ENCODE measurements at places on chromosomes 12 and 14.

DNA sequence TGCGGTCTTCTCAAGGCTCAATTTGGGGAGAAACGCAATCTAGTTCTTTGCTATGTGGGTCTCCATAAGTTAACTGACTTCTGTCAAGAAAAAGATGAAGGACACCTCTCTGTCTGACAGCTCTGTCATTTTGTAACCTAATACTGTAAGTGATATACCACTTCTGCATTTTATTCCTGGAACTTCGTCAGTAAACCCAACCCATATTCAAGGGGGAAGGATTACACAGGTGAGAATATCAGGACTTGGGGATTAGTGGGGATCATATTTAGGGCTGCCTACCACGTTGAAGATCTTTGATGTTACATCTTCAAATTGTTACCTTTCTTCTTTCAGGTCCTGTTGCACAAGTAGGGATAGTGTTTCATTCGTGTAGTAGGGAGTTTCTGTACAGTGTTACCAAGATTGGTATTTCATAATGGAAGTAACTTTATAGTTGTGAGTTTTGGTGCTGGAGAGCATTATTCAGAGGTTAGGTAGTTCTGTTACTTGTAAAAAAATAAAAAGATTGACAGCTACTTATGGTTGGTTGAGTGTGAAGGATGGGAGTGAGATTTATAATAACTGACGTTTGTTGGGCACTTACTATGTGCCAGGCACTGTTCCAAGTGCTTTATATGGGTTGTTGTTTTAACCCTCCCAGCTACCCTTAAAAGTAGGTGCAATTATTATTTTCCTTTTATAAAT lies 1.6 kb downstream of the TMEM260 start:
- no peaks in the 10 kb centered on the region for H3K27me3 ChIP-seq
- peaks cover 17% of the 10 kb centered on the region for H3K4me1 ChIP-seq
- H3K36me3 ChIP-seq = peaks cover 4% of the 10 kb centered on the region
- peak overlapping the region; percentile 89 for H3K4me3 ChIP-seq
- no peak for DNase-seq

GRCh38 chr12:468671-469389 lies 9.1 kb downstream of the B4GALNT3 start:
- no peak overlapping the region for H3K27ac ChIP-seq
- no peaks in the 10 kb centered on the region for H3K36me3 ChIP-seq
- DNase-seq = no peak
- peaks cover 35% of the 10 kb centered on the region for H3K27me3 ChIP-seq
- H3K4me1 ChIP-seq = peaks cover 2% of the 10 kb centered on the region

- no peak overlapping the region for H3K27ac ChIP-seq
- H3K4me1 ChIP-seq = peaks cover 23% of the 10 kb centered on the region
- H3K36me3 ChIP-seq = no peaks in the 10 kb centered on the region
- DNase-seq = no peak
- no peaks in the 10 kb centered on the region for H3K27me3 ChIP-seq
Observed at GRCh38 chr14:22231018-22231417, 358.0 kb downstream of the DAD1 start.

DNA sequence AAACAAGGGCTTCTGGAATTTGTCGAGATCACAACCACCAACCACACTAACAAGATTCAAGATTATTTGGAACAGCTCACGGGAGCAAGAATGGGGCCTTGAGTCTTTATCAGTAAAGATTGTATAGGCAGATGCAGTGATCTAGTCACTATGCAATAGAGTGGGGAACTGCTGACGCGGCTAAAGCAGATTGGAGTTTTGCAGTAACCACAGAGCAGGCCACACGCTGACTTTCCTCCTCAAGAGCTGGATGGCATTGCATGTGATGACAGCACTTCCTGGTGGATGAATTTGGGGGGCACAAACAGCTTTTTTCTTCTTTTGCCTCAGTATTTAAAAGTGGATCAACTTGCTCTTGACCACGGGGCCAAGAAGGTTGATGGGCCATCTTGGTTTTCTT lies 46.0 kb downstream of the KCNK13 start:
- no peaks in the 10 kb centered on the region for H3K36me3 ChIP-seq
- H3K4me3 ChIP-seq = no peak overlapping the region
- H3K27me3 ChIP-seq = peaks cover 3% of the 10 kb centered on the region
- no peak overlapping the region for H3K27ac ChIP-seq
- H3K4me1 ChIP-seq = no peaks in the 10 kb centered on the region
- no peak for DNase-seq

GRCh38 chr14:102986810-102987579 lies 64.5 kb downstream of the AMN start:
- DNase-seq = no peak
- H3K4me1 ChIP-seq = peaks cover 8% of the 10 kb centered on the region
- H3K27me3 ChIP-seq = no peaks in the 10 kb centered on the region

- peaks cover 38% of the 10 kb centered on the region for H3K4me1 ChIP-seq
- H3K4me3 ChIP-seq = peak overlapping the region; percentile 91
- H3K36me3 ChIP-seq = peaks cover 8% of the 10 kb centered on the region
Observed at GRCh38 chr14:73491256-73492042, 716 bp downstream of the RIOX1 start.

- H3K27me3 ChIP-seq = no peaks in the 10 kb centered on the region
- H3K27ac ChIP-seq = no peak overlapping the region
- no peaks in the 10 kb centered on the region for H3K36me3 ChIP-seq
- no peaks in the 10 kb centered on the region for H3K4me1 ChIP-seq
- H3K4me3 ChIP-seq = no peak overlapping the region
- DNase-seq = no peak
Observed at GRCh38 chr12:73266206-73266605, 994.0 kb downstream of the TRHDE start.

DNA sequence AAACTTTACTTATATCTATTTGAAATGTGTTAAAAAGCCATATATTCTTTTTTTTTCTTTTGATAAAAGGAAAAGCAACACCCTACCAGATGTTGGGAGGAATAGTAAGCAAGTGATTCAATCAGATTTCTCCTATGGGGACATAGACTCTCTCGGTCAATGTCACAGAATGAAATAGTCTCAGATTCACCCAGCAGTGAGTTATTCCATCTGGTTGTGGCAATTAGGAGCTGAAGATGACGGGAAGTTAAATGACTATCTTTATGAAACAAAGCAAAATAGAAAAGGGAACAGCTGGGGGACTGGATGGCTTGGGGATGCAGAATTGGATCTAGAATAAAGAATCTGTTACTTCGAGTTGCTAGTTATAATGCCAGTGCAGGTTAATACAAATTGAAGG lies 857.0 kb downstream of the NRXN3 start:
- no peak overlapping the region for H3K27ac ChIP-seq
- no peaks in the 10 kb centered on the region for H3K36me3 ChIP-seq
- no peaks in the 10 kb centered on the region for H3K4me1 ChIP-seq
- peaks cover 16% of the 10 kb centered on the region for H3K27me3 ChIP-seq

GRCh38 chr12:24045816-24046257 lies 96.4 kb upstream of the SOX5 start:
- no peaks in the 10 kb centered on the region for H3K27me3 ChIP-seq
- peak overlapping the region; percentile 48 for H3K4me3 ChIP-seq
- H3K4me1 ChIP-seq = peaks cover 41% of the 10 kb centered on the region
- peak; percentile 83 for DNase-seq
- H3K36me3 ChIP-seq = no peaks in the 10 kb centered on the region

GRCh38 chr14:96056509-96057422 lies 17.6 kb downstream of the C14orf132 start:
- H3K27ac ChIP-seq = no peak overlapping the region
- no peaks in the 10 kb centered on the region for H3K27me3 ChIP-seq
- H3K4me3 ChIP-seq = no peak overlapping the region
- H3K36me3 ChIP-seq = peaks cover 14% of the 10 kb centered on the region
- peaks cover 38% of the 10 kb centered on the region for H3K4me1 ChIP-seq

- H3K4me3 ChIP-seq = peak overlapping the region; percentile 65
- no peak for DNase-seq
- peaks cover 2% of the 10 kb centered on the region for H3K36me3 ChIP-seq
Observed at GRCh38 chr14:64878837-64879634, 671 bp downstream of the SPTB start.

GRCh38 chr14:77197988-77198387 lies 16.4 kb downstream of the TMEM63C start:
- H3K4me1 ChIP-seq = no peaks in the 10 kb centered on the region
- peaks cover 20% of the 10 kb centered on the region for H3K27me3 ChIP-seq
- no peak for DNase-seq
- no peaks in the 10 kb centered on the region for H3K36me3 ChIP-seq
- no peak overlapping the region for H3K27ac ChIP-seq
- no peak overlapping the region for H3K4me3 ChIP-seq

DNA sequence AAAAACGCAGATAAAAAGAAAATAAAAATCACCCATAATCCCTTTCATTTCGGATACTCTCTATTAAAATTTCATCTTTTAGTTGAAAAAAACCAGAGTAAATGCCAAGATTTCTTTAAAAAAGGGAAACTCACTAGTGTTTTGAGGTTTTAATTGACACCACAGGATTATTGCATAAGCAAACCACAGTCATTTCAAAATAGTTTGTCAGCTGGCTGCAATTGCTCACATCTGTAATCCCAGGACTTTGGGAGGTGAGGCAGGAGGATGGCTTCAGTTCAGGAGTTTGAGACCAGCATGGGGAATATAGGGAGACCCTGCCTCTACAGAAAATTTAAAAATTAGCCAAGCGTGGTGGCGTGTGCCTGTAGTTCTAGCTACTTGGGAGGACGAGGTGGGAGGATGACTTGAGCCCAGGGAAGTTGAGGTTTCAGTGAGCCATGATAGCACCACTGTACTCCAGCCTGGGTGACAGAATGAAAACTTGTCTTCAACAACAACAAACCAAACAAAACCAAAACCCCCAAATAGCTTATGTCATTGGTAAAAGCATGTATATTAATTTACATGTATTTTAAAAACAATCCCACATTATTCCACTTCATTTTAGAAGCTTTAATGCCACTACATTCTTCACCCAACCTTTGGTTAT lies 48.8 kb downstream of the SYNE2 start:
- peaks cover 36% of the 10 kb centered on the region for H3K4me1 ChIP-seq
- no peak overlapping the region for H3K4me3 ChIP-seq
- H3K27ac ChIP-seq = no peak overlapping the region
- H3K36me3 ChIP-seq = peaks cover 7% of the 10 kb centered on the region
- DNase-seq = no peak
- H3K27me3 ChIP-seq = no peaks in the 10 kb centered on the region

- no peaks in the 10 kb centered on the region for H3K36me3 ChIP-seq
- H3K27me3 ChIP-seq = peaks cover 13% of the 10 kb centered on the region
Observed at GRCh38 chr12:13318231-13319015, 121.9 kb downstream of the EMP1 start.

GRCh38 chr12:128994856-128995255 lies 141.6 kb downstream of the GLT1D1 start:
- no peaks in the 10 kb centered on the region for H3K4me1 ChIP-seq
- no peaks in the 10 kb centered on the region for H3K36me3 ChIP-seq
- DNase-seq = no peak
- no peaks in the 10 kb centered on the region for H3K27me3 ChIP-seq
- H3K4me3 ChIP-seq = no peak overlapping the region

DNA sequence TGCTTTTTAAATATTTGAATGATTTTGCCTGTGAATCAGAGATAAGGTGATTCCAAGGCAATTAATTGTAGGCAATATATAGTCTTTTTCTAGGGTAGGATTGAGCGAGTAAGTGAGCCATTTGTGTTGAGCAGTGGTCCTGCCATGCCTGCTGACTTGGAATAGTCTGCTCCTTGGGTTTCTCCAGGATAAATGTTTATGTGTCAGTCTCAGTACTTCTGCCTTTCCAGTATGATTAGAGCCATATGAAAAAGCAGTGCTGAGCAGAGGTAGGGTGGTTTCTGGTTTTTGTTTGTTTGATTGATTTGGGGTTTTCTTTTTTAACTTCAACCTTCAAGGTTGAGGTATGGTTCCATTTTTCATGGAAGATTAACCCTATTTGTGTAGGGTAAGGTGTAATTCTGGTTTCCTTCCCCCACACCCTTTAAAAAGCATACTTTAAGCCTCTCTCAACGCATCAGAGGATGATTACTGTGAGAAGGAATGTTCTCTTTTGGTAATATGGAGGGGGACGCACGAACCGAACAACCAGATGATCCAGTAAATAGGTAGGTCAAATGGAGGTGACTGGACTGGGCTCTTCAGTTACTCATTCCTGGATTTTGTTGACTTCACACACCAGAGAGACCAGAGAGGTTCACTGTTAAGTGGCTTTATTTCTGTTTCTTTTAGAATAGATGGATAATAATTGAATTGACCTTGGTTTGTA lies 22.7 kb downstream of the FRMD6 start:
- H3K27me3 ChIP-seq = no peaks in the 10 kb centered on the region
- peak overlapping the region; percentile 57 for H3K27ac ChIP-seq
- no peak overlapping the region for H3K4me3 ChIP-seq
- peaks cover 11% of the 10 kb centered on the region for H3K36me3 ChIP-seq

GRCh38 chr14:64234877-64235651 lies 59.1 kb downstream of the ESR2 start:
- H3K36me3 ChIP-seq = no peaks in the 10 kb centered on the region
- DNase-seq = no peak
- H3K4me3 ChIP-seq = no peak overlapping the region
- H3K4me1 ChIP-seq = peaks cover 59% of the 10 kb centered on the region
- H3K27me3 ChIP-seq = peaks cover 16% of the 10 kb centered on the region
- H3K27ac ChIP-seq = no peak overlapping the region

DNA sequence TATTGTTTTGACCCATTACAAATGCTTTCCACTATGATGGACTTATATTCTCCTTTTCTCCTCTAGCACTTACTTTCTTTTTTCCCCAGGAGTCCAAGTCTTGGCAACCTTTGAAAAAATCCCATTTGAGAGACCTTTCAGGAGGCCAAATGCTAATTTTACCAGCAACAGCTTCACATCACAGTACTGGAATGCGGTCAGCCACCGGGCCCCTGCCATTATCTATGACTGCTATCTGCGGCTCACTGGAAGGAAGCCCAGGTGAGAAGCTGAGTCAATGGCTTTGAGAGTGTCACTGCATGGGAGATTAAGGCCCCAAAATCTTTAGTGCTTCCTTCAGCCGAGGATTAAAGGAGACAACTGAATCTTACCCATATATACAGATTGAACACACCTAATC lies 64.2 kb downstream of the ERGIC2 start:
- H3K27ac ChIP-seq = no peak overlapping the region
- no peak for DNase-seq
- H3K36me3 ChIP-seq = peaks cover 28% of the 10 kb centered on the region
- H3K4me1 ChIP-seq = peaks cover 8% of the 10 kb centered on the region
- H3K4me3 ChIP-seq = no peak overlapping the region

DNA sequence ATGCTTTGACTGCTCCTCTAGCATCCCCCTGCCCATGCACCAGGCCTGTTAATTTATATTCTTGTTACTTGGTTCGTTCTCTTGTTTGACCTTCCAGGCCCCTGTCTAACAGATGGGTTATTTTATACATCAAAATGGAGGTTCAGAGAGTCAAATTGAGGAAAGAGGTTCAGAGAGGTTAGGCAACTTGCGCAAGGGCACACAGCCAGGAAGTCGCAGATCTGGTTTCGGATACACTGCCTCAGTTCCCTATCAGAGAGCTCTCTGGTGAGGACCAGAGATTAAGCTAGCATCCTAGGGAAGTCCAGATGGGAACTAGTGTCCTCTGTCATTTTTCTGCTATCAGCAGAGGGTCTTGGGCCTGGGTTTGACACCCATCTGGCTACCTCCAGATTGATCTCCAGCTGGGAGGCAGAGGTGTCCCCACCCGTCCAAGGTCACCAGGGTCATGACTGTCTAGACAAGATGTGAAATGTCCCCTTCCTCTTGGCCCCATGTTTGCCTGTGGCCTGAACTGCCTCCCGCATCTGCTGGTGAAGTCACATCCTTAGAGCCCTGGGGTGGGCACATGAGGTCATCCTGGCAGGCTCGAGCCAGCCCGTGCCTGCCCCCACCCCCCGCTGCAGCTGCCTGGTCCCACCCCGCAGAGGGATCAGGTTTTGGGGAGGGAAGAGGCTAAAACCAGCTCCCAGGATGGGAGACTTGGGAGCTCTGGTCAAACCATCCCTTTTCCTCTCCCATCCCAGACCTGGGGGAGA lies 84.3 kb upstream of the NCOR2 start:
- H3K4me3 ChIP-seq = no peak overlapping the region
- DNase-seq = no peak
- no peaks in the 10 kb centered on the region for H3K36me3 ChIP-seq
- no peak overlapping the region for H3K27ac ChIP-seq
- H3K4me1 ChIP-seq = peaks cover 61% of the 10 kb centered on the region

All from osteocyte (in vitro differentiated cells).